Stimulated activated CD4-positive, alpha-beta T cell treated with anti-CD3 and anti-CD28 coated beads, Interleukin-1b, Interleukin-23, amount 100 ng/mL, for 1 hour (primary cell): ENCODE measurements at places on chromosomes 2 and 18.

DNA sequence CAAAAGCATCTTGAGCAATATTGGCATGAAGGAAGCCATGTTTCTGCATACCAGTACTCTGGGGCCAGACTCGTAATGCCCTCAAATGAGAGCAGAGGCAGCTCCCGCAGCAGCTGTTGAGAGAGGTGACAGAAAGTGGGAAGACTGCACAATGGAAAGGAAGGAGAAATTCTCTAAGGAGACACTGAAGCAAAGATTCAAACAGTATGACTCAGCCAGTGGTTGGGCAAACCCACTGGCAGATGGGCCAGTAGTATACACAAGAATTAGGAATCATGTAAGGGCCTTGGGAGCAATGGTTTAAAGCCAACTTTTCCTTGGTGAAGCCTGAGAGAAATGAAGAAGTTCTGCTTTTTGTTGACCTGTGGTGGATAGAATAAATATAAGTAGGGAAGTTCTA, 2092.7 kb upstream of the PIK3C3 start:
- no peak for DNase-seq

DNA sequence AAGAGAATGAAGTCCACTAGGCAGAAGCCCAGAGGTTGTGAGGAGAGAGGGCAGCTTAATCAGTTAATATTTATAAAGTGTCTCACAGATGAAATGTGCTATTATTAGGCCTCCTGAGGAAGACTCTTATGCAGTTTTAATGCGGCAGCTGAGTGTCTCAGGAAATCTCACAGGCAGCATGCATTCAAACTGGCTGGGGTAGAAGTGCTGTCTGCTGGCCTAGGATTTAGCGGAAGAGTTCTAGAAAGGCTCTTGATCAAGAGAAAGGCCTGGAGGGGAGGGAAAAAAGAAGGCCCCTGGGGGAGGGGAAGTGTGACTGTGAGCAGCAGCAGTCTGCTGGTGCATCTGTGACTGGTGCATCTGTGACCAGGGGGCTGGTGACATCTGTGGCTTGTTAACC, 133.0 kb downstream of the FSHR start:
- DNase-seq = no peak

DNA sequence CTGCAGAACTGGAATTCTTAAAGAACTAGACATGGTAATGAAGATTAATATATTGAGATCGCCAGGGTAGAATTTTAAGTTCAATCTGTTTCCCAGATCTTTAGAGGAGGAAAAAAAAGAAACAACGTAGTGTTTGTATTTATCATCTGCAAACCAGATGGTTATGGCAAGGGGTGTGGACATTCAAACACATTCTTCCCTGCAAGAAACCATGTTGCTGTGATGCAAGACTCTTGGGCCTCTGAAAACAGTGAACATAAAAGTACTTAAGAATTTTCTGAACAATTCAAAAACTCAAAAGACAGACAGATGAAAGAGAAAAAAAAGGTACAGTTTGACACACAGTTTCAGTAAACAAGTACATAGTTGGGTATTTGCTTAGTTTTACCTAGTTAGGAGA, 35.6 kb downstream of the COL5A2 start:
- no peak for DNase-seq

- DNase-seq = no peak
Observed at GRCh38 chr2:85210511-85210910, 77.3 kb downstream of the TCF7L1 start.

DNA sequence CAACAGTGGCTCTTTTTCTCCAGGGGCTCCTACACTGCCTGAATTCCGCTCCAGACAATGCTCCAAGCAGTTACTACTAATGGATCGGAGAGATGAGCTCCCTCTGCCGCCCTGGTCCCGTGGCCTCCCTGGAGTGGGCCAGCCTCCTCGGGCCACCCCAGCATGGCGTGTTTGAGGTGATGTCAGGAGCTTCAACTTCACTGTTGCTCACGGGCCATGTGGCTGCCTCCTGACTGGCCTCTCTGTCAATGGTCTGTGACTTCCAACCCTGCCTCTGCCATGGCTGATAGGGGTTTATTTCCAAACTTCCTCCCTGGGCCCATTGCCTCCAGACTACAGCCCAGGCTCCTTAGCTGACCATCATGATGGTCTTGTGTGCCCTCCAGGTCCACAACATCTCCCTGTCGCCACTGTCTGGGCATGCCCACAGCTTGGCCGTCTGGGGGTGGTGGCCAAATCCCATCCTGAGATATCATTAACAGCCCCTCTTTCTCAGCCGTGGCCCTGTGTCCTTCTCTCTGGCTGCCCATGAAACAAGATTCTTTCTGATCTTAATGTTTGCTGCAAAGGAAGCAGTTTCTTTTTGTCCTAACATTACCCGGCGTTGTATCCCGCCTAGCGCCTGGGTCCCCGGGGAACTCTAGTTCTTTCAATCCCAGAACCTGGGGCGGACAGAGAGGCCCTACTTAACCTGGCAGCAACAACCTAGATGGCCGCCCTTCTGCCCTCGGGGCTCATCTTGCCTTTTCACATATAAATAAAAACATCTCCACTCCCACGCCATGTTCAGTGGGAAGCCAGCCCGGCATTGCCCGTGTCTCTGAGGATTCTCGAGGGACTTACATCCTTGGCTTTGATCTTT, 38.1 kb downstream of the ATOH8 start:
- DNase-seq = no peak

GRCh38 chr18:35042389-35043071, 1.3 kb downstream of the MAPRE2 start:
- no peak for DNase-seq

DNA sequence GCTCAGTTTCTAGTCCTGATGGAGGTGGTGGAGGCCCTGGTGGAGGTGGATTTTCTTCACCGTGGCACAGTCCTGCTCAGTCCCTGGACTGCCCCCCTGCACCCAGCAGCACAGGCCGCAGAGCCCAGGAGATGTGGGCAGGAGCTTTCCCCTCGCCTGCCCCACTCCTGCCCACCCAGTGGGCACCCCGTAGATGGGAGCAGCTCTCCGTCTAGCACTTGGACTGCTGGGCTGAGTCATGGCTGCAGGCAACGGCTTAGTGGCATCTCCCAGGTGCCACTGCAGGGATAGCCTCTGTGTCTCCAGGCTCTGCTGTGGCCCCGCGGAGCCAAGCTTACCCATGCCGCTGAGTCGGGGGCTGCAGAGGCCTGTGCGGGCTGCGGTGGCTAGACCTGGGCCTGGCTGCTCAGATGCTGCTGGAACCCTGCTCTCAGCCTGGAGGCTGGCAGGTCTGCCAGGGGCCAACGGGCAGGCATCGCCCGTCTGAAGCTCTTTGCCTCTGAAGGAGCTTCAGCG, 92.3 kb upstream of the CTDP1 start:
- DNase-seq = no peak

DNA sequence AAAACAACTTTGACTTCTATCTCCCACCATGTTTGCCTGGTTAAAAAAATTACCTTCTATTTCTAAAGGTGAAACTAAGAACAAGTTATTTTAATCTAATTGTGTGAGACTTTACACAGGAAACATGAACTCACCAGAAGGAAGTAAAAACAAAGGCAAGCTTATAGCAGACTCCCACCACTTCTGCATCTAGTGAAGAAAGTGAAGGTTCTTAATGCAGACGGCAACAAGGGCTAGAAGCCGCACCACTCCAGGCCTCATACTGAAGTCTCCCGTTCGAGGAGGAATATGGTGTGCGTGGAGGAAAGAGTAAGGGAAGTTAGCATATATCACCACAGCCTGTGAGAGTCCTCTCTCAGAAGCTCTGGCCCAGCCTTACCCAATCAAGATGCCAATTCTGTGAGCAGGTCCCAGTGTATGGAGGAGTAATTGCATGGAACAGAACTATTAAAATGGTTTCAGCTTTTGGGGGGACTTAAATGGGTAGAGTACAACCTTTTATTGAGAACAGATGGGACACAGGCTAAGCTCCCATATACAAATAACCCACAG, 958.7 kb downstream of the BCL11A start:
- DNase-seq = no peak

GRCh38 chr2:203669820-203670219, 36.6 kb upstream of the CD28 start:
- DNase-seq = no peak

DNA sequence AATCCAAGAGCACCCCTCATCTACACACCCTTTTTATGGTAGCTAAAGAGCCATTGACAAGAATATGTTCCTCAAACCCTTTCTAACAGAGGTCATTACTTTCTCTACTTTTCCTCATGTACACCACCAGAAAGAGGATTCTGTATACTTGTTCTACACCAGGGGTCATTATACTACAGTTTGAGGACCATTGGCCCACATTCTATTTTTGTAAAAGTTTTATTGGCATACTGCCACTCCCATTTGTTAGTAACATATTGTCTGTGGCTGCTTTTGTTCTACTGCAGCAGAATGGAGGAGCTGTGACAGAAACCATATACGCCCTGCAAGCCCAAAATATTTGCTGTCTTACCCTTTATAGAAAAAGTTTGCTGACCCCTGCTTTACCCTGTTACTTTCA, 14.3 kb downstream of the HTR2B start:
- DNase-seq = no peak

DNA sequence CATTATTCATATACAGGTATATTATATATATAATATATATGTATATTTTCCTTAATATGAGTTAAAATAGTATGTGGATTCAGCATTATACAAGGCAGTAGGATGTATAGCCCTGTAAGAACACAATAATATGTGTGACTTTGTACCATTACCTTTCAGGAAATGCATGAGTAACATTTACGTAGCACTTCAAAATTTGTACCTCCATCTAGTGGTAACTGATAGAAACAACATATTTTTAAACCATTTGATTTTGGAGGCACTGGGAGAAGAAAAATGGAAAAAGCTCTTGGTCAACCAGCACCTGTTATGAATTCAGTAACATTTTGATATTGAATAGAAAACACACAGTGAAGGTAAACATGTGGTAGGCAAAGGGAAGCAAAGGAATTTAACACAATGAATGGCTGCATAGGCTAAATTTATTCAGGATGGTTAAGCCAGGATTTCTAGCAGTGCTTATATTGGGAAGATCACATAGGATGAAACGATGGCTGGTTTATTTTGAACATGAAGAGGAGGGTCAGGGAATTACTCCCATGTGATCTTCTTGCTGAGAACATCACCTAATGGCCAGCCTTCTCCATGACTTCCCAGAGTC, 565.5 kb downstream of the CCDC85A start:
- DNase-seq = no peak

GRCh38 chr2:174438146-174438886, 42.8 kb downstream of the SCRN3 start:
- DNase-seq = no peak
